CD4-positive, alpha-beta T cell treated with Interleukin-17A for 4 hours (primary cell): ENCODE measurements at places on chromosomes 1 and 21.

DNA sequence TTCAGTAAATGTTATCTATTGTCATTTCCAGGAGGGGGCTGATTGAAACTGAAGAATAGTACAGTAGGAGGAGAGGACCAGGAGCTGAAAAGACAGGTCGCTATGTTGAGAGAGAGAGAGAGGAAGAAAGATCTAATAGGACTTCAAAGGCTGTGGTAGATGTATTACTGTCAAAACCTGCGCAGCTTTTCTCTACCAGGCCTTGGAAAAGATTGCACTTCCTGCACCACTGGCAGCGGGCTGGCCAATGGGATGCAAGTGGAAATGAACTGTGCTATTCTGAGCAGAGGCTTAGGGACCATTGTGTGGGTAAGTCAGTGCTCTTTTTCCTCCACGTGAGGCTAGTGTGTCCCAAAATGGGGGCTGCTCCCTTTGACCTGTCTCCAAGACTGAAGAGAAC is 47.1 kb downstream of the MDM4 start:
- DNase-seq = peak; percentile 32

GRCh38 chr21:14383596-14384180 is 742 bp upstream of the HSPA13 start:
- DNase-seq = no peak

DNA sequence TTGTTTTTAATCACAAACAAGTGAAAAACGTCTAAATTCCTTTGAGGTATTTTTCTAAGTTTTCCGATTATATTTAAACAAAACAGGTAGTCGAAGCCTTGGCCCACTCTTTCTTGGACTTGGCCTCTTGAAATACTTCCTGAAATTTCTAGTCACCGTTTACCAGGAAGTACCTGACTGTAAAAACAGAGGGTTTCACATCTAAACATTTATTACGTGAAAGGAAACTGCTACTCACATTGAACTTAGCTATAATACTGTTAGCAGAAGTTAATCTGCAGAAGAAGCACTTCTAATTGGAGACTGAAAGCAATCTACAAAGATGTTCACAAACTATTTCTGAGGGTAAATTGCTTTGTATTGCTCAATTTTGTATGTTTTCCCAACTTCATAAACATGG is 526.0 kb upstream of the ADGRL4 start:
- DNase-seq = no peak

GRCh38 chr1:183780757-183781156 is 24.2 kb upstream of the RGL1 start:
- no peak for DNase-seq

GRCh38 chr1:17170571-17170970 is 34.4 kb upstream of the PADI1 start:
- DNase-seq = no peak

DNA sequence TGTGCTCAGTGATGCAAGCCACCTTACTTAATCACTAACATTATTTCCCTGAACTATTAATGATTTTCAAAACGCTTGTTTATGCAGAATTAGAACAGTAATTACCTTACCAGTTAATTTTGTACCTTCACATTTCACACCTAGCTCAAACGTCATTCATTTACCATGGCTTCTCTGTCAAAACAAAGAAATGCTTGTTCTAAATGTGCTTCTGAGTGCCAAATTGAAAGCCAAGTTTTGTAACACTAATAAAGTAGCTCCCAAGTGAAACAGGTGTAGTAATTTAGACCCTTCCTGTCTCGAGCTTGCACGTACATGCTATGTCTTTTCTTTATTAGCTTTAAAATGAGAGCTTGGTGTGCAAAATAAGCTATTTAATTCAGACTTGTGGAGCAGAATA is 533.7 kb upstream of the PKN2 start:
- DNase-seq = no peak

DNA sequence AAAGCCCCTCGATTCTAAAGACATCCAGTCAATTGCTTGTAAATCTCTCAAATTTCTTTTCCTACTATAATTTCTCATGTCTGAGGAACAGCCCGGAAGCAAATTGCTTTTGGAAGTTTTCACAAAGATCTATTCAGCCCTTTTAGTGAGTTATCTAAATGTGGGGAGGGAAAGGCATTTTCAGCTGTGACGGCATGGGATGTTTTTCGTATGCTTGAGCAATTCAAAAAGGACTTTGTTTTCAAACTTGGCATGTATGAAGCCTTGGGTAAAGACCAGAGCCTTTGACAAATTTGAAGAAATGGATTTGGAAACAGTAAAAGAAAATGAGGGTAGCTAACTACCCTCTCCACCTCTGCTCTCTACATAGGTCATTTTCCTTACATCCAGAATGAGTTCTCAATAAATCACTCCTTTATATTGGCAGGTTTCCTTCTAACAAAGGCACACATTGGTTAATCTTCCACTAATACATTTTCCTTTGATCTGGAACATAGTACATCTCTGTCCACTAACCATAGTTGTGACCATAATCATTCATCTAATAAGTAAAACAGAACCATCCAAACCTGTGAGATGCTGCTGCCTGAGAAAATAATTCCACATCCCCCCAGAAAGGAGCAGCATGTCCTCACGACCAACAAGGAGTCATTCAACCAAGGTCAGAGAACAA is 66.1 kb upstream of the ADAM30 start:
- DNase-seq = no peak

DNA sequence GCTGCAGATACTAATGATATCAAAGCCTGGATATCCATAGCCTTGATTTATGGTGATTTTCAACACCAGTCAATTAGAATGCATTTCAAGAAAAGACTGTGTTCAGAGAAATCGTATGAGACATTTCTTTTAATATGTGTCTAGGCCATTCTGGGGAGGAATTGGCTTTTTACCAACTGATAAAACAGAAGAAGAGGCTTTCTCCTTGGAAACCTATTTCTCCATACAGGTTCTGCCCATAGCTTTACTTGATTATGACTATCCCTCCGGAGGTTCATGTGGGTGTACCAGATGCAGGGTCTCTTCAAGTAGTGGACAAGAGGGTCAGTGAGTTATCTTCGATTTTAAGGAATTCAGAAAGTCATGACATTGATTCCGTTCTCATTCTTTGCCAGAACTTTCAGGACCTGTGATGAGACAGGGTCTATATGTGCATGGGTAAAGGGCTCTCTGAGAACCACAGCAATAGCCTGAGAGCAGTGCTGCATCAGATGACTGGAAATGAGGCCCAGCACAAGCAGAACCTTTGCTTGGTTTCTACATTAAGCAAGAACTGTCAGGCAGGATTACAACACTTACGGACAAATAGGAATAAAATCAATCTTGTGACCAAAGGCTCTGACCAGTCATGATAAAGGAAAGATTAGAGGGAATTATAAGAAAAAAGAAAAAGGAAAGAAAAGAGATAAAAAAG is 263.7 kb upstream of the SGIP1 start:
- DNase-seq = no peak

DNA sequence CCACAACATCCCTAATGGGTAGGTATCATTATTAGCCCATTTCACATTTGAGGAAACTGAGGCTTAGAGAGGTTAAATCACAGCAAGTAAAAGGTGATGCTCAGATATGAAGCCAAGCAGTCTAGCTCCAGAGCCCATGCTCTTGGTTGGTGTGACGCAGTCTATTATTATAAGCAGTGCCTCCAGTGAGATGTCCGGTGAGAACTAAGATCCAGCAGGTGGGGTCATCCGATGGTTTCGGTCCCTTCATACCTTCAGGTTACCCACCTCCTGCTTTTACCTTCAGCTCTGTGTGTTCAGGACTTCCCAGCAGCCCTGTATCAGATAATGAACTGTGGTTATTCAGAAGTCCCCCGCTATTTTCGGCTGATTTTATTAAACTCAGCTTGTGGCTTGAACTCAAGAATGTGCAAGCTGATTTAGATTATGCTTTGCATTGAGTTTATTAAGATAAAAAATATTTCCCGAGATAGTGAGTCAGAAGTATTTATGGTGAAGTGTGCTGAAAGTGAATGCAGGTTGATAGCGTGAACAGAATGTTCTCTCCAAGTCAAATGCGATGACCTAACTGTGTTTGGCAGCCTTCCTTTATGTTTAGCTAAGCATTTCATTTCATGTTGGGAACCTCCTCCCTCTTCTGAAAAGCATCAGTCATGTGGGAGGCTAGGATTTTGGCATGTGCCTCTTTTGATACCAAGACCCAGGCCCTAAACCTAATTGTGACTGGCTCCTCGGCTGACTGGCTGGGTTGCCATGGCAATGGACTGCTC is 160.9 kb upstream of the UBE2U start:
- DNase-seq = no peak

- DNase-seq = no peak
Observed at GRCh38 chr1:68808351-68808750, 311.5 kb upstream of the DEPDC1 start.

DNA sequence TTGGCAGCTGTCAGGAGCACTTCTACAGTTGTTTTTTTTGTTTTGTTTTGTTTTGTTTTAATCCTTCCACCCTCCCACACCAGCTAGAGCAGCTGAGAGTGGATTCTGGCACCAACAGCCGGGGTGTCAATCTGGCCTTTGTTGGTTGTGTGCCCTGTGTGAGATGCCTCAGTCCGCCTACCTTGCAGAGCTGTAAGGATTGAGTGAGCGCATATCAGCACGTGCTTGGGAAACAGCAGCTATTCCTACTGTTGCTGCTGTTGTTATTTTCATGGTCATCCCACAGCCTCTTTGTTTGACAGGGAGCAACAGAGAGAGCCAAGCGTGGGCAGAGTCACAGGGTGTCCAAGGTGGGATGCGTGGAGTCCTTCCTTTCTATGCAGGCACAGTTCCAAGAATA is 50.4 kb downstream of the PGBD5 start:
- DNase-seq = no peak

GRCh38 chr21:34642211-34643075 is 26.4 kb upstream of the CLIC6 start:
- DNase-seq = no peak

DNA sequence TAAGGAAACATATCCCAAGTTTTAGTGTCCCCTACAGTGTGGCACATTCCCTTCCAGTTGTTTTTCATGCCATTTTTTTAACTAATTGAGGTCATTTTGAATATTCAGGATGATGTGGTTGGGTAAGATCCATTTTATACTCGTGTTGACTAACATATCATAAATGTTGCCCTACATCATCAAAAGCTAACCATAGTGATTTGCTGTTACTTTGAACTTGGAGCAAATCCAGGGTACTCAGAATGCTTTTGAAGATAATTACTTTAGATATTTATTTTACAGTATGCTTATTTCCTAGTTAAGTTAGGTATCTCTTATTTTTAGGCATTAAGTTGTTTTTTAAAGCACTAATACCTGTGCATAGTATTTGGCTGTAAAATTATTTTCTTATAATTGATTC is 57.8 kb downstream of the DYRK1A start:
- no peak for DNase-seq

DNA sequence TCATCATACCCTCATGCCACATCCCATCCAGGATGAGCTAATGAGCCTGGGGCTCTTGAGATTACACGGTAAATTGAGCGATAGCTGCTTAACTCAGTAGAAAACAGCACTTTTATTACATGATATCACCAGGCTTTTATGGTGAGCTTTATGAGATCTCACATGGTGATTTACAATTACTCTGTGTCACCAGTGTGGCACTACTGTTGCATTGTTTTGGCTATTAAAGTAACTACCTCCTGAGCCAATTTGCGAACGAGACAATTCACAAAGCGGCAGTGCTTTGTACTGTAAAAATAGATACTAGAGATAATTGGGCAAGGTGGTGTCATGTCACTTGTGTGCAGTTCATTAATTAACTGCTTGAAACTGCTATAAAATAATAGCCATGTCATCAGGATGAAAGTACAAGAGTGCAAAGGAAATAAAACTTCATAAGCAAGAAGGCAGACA is 767.7 kb upstream of the ADGRL2 start:
- no peak for DNase-seq
